ENCODE measurements at places on chromosomes 11 and 22.
A peak's percentile ranks its signal among the peaks of the same experiment; 100 is the strongest.

DNA sequence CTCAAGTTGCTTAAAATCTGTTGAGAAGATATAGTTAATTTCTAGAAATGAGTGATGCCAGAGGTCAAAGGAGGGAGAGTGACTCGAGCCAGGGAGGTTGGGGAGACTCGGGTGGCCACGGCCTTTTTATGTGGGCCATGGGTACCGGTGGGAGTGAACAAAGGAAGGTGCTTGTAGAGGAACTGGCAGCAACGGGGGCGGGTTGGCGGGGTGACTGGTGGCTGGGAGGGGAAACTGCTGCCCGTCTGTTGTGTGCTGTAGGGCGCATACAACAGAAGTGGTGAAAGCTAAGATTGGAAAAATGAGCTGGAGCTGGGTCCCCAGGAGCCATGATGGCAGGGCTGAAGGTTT lies 5.4 kb downstream of the DAGLA start:
- DNase-seq: no peak

DNA sequence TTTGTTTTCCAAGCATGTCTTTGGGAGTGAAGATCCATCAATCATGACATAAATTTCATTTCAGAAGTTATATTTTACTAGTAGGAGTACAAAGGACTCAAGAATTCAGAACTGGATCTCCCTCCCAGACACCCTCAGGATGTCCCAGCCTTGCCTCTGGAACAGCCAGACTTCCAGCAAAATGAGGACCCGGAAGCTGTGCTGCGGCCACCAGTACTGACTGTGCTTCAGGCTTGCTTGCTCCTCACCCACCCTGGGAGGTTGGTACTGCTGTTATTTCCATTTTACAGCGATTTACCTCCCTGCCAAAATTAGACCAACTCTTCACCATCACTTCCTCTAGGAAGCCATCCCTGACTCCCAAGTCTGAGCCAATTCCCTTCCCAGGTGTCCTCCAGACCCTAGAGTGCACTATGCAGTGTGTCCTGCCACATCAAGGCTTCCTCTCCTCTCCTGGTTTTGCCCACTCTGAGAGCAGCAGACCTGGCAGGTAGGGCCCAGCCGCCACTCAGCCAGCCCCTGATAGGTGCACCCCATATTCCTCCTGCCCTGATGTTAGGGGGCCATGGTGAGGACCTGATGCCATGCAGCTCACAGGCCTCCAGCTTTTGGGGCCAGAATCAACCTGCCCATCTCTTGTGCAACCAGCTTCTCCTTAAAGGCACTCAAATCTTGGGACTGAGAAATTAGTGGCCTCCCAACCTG lies 47.3 kb upstream of the WNT7B start:
- DNase-seq: no peak

DNA sequence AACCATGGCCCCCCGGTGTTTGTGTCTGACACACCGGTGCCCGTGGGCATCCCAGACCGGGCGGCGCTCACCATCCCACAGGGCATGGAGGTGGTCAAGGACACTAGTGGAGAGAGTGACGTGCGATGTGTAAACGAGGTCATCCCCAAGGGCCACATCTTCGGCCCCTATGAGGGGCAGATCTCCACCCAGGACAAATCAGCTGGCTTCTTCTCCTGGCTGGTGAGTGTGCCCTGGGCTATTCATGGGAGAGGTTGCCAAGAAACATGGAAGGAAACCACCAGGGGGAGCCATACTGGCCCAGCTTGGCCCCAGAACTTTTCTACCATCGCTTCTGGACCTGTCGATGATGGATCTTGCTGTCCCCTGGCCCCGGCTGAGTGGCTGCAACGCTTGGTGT lies 36.5 kb downstream of the PRDM11 start:
- no peak for DNase-seq

- no peak for DNase-seq
Observed at GRCh38 chr22:41009222-41009948, 58.2 kb downstream of the RBX1 start.

GRCh38 chr11:59224351-59224928 lies 11.7 kb upstream of the MPEG1 start:
- no peak for DNase-seq

GRCh38 chr22:38176170-38176741 lies 5.4 kb downstream of the PLA2G6 start:
- peak; percentile 60 for DNase-seq

- DNase-seq: peak; percentile 40
Observed at GRCh38 chr11:33773404-33773986, 825 bp downstream of the FBXO3 start.

DNA sequence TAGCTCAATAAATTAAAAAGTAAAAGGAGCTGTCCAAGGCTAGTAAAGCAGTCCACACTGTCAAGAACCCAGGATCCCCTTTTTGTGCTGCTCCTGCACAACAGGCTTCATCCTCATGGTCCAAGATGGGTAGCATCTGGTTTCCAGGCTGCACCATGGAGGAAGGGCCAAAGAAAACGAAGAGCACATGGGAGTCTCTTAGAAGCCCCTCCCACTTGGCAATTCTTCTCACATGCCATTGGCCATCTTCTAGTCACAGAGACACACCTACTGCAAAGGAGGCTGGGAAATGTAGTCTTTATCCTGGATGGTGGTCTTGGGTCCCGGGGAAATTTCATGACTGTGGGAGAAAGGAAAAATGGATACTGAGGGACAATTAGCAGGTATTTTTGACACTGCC lies 37.8 kb downstream of the PRR5L start:
- DNase-seq: no peak

DNA sequence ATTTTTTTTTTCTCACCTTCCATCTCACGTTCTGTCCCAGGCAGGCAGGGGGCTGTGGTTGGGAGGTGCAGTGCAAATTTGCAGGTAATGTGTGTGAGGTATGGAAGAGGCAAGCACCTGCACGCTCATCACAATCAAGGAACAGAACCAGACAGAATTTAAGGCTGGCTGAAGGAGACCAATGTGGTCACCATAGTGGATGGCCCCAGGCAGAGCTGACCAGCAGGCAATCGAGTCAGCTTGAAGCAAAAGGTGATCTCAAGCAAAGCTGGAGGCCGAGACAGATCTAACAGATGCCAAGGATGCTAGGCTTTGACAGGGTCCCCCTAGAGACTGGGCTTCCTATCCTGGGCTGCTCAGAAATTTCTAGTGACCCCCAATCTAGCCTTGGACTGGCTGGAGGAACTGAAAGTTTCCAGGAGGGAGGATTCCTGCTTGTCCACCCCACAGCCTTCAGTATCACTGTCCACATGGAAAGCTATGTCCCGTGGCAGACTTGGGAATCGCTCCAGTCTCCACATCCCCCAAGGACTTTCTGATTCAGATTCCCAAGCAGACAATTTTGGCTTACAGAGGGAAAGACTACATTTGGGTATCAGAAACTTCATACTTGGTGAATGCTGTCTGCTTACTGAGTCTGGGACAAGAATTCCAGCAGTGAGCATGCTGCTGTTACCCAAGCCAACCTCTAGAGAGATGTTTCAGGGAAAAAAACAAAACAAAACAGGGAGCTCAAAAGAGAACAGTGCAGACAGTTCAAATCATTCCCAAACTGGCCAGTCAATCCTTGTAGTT lies 9.0 kb upstream of the MICAL3 start:
- no peak for DNase-seq

DNA sequence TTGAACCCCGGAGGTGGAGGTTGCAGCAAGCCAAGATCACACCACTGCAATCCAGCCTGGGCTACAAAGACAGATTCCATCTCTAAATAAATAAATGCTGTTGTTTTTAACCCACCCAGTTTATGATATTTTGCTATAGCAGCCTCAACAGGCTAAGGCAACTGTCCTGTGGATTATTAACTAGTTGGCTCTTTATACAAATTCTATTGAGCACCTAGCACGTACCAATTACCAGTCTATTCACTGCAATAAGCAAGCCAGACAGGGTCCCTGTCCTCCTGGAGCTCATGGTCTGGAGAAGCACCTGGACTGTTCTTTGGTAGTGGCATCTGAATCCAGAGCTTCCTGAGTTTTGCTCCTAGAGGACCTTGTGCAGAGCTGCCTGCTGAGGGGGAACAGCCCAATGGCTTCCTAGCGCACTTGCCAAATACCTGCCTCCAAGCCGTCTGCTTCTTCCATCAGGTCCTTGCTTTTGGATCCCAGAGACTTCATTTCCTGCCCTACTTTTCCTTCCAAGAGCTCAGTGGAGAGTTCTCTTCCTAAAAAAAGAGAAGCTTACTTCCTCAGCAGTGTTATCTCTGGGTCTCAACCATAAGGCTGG lies 49.9 kb upstream of the MICAL2 start:
- no peak for DNase-seq

- no peak for DNase-seq
Observed at GRCh38 chr11:26188554-26188953, 143.4 kb upstream of the ANO3 start.

- no peak for DNase-seq
Observed at GRCh38 chr11:24963852-24964251, 467.0 kb downstream of the LUZP2 start.

DNA sequence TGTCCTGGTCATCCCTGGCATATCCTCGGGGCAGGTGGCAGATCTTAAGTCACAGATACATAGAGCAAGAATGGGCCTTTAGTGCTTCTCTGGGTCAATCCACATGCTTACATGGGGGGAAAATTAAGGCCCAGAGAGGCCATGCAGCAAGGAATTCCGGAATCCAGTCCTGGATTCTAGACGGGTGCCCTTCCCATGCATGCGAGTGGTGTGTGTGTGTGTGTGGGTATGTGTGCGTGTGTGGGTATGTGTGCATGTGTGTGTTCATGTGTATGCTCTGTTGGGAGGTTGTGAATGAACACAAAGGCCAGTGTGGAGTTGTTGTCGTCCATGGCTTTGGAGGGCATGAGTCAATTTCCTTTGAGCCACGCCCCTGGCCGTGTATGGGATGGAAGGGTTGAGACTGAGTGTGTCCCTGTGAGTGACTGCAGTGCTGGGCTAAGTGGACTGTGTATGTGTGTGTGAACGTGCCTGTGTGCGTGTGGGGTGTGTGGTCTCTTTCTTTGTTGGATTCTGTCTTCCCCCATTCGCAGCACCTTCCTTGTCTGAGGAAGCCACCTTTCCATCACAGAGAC lies 33.4 kb upstream of the EIF3D start:
- no peak for DNase-seq

DNA sequence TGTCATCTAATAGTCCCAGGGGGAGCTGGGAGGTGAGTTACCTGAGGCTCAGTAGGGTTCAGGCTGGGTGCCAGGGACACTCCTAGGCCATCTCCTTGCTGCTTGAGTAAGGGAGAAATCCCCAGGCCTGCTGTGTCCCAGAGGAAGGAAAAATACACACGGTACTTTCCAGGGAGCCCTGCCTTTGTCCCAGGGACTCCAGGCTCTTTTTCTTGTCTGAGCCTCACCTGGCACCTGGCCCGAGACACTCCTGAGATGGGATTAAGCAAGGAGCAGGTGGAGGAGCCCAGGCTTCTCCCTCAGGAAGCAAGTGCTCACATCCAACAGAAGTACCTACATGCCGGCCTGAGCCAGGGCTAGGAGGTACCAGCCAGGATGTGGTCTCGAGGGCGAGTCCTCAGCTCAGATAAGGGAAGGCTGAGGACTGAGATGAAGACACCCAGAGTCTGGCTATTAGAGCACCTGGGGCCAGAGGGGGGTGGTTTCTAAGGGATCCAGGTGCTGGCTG lies 899 bp upstream of the KLHDC7B start:
- peak; percentile 52 for DNase-seq

- DNase-seq: no peak
Observed at GRCh38 chr11:914747-915501, 4.3 kb upstream of the CHID1 start.

DNA sequence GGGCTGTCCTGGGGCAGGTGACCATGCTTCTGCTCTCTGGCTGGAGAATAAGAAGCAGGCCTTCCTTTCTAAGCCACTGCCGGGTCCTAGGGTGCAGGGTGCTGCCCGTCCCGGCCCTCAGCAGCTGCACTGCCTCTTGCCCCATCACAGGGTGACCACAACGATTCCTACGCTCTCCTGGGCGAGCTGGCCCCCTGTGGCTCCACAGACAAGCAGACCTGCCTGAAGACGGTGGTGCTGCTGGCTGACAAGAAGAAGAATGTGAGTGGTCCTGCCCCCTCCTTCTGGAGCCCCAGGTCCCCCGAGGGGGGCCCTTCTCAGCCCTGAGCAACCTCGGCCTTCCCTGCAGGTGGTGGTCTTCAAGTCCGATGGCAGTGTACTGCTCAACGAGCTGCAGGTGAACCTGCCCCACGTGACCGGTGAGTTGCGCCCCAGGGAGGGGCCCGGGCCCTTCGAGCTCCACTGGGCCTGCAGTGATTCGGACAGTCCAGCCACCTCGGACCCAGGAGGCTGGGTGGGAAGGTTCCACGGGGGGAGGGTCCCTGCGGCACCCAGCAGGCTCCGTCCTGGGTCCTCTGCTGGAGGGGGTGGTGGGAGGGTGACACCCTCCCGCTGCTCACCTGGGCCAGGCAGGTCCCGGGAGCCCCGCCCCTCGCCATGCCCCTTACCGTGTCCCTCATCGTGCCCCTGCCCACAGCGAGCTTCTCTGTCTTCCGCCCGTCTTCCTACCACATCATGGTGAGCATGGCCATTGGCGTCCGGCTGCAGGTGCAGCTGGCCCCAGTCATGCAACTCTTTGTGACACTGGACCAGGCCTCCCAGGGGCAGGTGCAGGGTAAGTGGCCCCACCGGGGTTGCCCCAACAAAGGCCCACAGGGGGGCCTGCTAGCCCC lies 8.3 kb downstream of the MUC2 start:
- no peak for DNase-seq

GRCh38 chr22:21446128-21446826 lies 20.9 kb upstream of the TMEM191C start:
- no peak for DNase-seq

DNA sequence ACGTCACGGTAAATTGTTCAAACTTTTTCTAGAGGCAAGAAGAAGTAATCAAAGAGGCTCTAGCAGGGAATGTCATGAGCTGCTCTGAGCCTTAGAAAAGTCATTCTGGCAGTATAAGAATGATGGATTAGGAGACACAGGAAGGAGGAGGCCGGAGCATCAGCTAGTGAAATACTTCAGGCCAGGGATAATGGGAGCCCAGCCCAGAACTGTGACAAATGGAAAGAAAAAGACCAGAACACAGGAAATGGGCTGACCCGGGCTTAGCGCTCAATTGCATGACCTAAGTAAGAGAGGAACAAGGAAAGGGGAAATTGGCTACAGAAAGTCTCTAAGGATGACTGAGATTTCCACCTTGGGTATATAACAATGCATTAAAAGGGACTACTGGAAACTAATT lies 108.6 kb downstream of the LARGE1 start:
- DNase-seq: no peak

DNA sequence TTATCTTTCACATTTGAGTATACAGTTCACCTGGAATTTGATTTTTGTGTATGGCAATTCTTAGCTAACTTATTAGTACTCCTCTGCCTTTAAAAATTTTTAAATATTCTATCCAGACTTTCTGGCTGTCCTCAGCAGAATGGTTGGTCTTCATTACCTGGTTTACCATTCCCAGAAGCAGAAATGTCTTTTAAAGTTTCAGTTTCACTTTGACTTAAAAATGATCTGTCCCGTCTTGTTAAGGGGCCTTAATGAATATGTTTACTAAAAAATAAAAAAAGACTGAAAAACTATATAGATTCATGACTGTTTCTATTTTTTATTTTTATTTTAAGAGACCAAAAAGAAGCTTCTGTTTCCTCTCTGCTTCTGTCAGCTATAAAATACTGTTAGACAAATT lies 70.5 kb upstream of the TNRC6B start:
- DNase-seq: peak; percentile 21

- no peak for DNase-seq
Observed at GRCh38 chr22:46538814-46539160, 1.4 kb upstream of the CELSR1 start.

GRCh38 chr11:37353192-37353591 lies 755.2 kb upstream of the RAG2 start:
- DNase-seq: no peak

- peak; percentile 55 for DNase-seq
Observed at GRCh38 chr11:118924591-118925585, 838 bp downstream of the BCL9L start.

All from CD4-positive, alpha-beta T cell treated with Interleukin-10 for 1 hour (primary cell).